COR-L47 (cell line): ENCODE measurements at places on chromosomes 2 and 18.

- DNase-seq, result no peak
These were observed 107.2 kb downstream of the ZEB2 start for GRCh38 chr2:144412709-144413108.

DNA sequence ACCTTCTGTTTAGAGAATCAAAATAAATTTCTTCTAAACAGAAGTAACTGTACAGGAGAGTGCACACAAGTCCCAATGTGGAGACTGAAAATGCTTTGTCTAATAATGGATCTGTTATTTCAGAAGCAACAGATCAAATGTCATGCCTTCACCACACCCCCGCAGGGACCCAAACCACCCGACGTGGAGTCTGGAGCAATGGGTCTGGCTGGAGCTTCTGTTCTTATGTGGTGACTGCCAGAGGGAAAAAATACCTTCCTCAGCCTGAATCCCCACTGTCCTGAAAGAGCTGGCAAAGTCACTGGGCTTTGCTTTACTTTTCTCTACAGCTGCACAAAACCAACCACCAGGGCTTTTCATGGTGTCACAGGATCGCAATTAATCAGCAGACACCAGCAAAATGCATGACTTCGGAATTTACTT, 119.0 kb upstream of the ZFP36L2 start:
- no peak for DNase-seq

GRCh38 chr2:183825710-183826109, 701.5 kb downstream of the NUP35 start:
- no peak for DNase-seq

- no peak for DNase-seq
These were observed 10.2 kb downstream of the RALB start for GRCh38 chr2:120262761-120263428.

DNA sequence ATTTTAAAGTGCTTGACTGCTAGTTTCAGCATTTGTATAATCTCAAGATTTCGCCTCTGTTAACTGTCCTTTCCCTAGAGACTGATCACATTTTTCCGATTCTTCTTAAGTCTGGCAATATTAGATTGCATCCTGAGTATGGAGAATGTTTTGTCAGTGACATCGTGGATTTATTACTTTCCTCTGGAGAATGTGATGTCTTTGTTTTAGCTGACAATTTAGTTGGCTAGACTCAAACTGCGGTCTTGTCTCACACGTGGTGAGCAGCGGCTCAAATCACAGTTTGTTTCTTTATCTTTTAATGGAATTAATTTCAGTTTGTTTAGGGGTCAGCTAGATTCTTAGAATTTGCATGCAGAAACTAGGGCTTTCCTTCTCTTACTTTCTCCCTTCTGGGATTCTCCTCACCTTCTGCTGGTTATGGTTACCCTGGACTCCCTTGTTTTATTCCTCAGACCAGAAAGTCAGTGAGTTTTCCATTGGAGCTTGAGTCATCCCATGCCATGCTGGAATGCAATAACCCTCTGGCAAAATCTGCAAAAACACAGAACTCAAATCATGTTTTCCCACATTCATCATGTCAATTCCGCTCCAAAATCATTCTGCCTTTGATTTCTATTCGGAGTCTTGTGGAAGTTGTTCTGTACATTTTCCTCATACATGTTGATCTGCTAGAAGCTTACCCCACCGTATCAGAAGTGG, 327.2 kb upstream of the TRIB2 start:
- no peak for DNase-seq

DNA sequence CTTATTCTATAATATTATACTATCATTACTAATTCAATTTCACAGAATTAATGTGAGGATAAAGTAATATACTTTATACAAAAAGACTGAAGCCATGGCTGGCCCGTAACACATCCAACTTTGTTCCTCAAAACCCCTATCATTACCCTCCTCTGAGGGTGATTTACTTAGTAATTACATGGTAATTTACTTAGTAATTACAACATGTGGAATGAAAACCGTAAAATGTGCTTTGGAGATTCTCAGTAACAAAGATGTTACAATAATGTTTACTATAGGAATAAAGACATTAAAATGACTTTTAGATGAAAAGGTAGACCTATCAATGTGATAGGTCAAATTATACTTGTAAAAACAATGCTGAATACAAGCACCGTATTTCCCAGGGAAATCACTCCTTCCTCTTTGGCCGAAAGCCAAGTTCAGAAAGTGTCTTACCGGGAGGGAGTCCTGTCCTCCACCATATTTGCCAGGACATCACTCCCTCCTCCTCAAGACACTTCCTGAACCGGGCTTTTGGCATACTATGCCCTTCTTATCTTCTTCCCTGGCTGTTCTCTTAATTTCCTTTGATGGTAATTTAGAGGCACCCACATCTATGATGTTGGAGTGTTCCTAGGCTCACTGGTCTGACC, 1047.8 kb downstream of the SOCS6 start:
- DNase-seq, result peak; percentile 87

GRCh38 chr2:237501892-237502513, 15.0 kb downstream of the MLPH start:
- DNase-seq, result no peak

GRCh38 chr18:33316146-33316587, 124.4 kb downstream of the CCDC178 start:
- DNase-seq, result no peak

GRCh38 chr2:99863236-99863902, 279.0 kb downstream of the AFF3 start:
- no peak for DNase-seq

GRCh38 chr18:8711736-8712135, 6.4 kb downstream of the MTCL1 start:
- DNase-seq, result peak; percentile 67

DNA sequence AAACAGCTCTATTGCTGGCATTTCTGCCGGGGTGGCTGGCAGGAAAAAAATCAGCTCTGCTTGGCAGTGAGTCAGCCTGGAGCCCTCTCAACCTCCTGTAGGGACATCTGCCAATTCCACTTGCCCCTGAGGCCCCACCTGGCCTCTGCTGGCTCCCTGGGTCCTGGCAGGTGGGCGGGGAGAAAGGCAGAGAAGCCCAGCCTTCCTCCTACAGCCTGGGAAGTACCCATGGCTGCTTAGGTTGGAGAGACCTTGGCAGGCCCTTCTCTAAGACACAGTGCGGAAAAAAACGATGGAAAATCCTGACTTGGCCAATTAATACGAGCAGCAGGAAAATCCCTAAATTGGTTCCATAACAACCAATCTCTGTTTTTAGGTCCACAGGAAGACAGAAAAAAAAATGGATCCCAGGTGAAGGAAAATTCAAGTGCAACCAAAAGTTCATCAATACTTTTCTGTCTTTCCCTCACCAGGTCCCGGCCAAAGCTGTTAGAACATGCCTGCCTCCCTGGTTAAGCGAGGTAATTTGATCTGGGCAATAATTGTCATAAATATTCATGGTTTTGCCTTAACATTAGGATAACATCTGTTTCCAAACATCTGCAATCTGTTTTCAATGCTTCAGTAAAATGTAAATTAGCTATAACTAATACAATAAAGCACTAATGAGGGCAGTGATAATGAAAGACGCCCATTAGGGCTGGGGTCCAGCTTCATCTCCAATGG, 245.9 kb downstream of the TFCP2L1 start:
- peak; percentile 72 for DNase-seq

DNA sequence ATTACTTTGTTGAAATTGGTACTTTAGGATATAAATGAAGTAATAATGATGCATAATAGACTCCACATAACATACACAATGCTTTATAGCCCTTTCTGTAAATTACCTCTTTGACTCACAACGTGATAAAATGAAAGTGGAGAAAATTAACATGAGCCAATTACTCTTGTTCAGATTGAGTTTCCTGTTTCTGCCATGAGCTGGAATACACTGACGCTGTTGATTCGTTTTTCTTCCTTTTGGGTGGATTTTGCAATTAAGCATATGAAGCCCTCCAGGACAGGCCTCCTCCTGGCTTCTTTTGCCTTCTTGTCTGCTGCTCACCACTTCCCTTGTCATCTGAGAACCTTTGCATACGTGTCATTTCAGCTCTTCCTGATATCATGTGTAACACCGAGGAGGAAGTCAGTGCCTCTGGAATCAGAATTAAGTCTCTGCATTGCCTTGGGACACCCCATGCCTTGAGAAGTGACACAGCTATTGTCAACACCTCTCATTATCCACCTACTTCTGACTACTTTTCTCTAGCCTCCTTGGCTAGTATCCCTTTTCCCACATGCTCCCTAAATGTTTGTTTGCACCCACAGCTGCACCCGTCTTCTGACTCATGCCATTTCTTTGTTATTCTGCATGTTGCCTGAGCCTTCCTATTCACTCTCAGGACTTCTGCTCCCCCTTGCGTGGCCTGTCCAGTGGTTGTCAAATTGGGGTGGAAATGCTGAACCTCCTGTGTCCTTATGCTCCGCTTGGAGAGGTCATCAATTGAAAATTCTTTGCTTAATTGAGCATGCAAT, 134.1 kb downstream of the FMNL2 start:
- no peak for DNase-seq

GRCh38 chr2:26400723-26401122, 997 bp upstream of the DRC1 start:
- no peak for DNase-seq

- DNase-seq, result no peak
These were observed 674.8 kb upstream of the ZEB2 start for GRCh38 chr2:145194673-145195072.

- DNase-seq, result no peak
These were observed 554.6 kb upstream of the TNP1 start for GRCh38 chr2:217414429-217414828.

DNA sequence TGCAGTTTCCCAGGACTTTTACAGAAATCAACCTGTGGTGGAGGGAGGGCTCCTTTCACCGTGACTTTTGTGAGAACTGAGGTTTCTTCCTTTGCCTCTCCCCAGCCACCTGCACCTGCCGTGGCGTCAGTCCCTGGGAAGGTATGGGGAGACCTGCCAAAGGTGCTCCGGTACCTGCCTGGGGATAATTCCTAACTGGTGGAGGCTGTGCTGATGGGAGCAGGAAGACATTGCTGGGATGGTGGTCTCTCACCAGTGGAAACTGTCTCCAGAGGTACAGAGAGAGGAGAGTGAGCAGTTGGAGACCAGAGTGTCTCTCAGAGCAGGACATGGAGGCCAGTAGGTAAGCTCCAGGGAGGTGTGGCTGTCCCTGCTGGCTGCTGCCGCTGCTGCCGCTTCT, 52.6 kb downstream of the CIB4 start:
- no peak for DNase-seq

GRCh38 chr2:149143734-149144133, 105.2 kb downstream of the LYPD6B start:
- peak; percentile 23 for DNase-seq

- no peak for DNase-seq
These were observed 80.1 kb upstream of the MAP3K20 start for GRCh38 chr2:172995323-172996244.

GRCh38 chr2:207926133-207926988, 99.0 kb downstream of the PLEKHM3 start:
- DNase-seq, result no peak

DNA sequence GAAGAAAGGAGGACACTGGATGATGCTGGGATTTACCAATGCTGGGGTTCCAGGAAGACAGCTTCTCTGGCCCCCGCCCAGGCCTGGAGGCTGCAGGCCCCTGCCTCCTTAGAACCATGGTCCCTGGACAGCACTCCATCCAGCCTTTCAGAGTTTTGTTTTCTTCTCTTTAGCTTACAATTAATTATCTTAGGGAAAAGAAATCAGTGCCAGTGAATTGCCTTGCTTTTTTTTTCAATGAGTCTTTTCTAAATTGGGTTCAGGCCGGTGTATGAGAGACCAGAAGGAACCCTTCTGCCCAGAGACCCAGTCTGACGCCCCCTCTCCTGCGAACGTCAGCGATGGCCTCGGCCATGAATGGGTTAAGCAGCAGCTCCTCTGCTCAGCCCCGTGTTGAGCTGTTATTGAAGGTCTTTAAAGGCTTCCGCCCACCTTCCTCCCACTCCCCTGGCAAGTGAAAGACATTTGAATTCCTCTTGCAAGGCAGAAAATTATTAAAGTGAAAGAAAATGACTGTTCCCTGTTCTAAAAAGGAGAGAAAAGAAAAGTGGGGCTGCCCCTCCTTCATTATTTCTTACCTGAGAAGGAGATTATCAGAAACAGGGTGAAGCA, 65.7 kb upstream of the CHMP1B start:
- DNase-seq, result no peak

DNA sequence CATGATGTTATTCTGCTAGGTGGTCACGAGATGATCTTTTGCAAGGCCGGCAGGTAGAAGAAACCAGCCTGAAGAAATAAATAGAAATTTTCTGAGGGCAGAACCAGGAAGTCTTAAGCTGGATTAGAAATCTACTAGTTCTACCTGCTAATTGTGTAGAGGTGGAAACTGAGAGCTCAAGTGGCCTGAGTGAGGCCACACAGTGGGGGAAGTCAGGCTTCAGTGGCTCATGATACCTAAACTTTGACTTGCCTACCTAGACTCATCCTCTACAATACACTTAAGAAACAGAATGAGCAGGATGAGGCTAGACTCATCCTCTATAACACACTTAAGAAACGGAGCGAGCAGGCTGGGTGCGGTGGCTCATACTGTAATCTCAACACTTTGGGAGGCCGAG, 134.9 kb upstream of the NDUFV2 start:
- no peak for DNase-seq

DNA sequence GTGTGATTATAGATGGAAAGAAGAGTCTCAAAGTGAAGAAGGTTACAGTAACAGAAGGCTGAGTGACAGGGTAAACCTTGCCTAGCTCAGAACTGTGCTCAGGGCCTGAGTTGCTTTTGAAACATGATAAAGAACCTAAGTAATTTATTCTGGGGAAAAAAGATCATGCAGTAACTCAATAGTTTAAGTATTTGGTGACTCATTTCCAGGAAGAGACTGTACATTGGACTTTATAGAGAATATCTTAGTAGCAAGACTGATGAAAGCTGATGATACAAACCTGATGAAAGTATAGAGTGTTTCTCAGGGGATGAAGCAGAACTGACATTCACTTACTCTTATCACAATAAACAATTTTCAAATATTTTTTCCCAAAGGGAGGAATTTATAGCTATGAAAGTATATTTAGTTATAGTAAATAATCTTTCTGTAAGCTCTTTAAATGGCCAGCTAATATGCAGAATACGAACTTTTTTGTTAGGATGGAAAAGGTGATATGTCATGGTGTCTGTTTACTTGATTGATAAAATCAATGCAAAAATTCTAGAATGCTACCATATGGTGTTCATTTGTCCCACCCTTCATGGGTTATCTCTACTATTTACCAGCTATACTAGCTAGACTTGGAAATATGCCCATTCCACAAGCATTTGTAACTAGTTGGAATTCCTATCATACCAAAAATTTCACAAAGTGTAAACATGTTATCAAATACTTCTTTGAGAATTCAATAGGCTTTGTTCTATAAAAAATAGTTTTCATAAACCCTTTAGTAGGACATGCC, 1265.5 kb upstream of the ACVR2A start:
- DNase-seq, result no peak

GRCh38 chr18:13470516-13471197, 252.1 kb downstream of the LDLRAD4 start:
- no peak for DNase-seq

GRCh38 chr2:98020516-98020915, 24.8 kb upstream of the TMEM131 start:
- no peak for DNase-seq
